Heart left ventricle (tissue), 16 donors: ENCODE measurements at places on chromosomes 5 and 9. TPM values are rescaled to one million over a fixed set of nuclear protein-coding genes. Genes with fewer than 3 reads are reported as not detected.

GRCh38 chr9:76358628-76359280 lies 35.5 kb downstream of the RFK start:
- no peak for DNase-seq

GRCh38 chr5:157295247-157295646 lies 29.3 kb downstream of the CYFIP2 start:
- DNase-seq = no peak

DNA sequence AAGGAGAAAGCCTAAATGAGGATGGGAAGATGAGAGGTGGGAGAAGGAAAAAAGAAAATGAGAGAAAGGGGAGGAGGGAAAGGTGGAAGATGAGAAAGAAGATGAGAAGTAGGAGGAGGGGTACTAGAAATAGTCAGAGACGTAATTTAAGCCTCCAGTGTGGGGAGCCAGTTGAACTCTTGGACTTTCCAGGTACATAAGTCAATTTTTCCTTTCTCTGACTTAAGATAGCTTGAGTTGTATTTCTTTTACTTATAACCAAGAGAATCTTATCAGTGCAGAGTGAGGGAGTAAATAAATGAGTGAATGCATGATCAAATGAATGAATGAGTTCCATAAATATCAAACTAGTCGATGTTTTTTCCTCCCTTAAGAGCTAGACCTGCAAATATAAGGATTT lies 21.5 kb upstream of the WHRN start:
- no peak for DNase-seq

DNA sequence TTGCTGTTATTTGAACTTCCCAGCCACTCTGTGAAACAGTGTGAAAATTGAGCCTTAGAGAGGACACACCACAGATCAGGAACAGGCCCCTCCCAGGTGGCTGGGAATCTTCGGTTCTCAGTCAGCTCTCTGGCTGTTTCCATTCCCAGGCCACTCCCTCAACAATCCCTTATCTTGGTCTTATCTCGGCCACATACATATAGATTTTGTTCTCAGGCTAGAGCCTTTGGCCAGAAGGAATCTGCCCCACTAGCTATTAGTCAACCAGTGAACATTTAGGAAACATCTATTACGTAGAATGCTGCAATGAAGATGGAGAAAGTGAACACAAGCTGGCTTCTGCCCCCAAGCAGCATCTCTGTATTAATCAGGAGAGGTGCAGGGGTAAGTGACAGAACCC lies 21.0 kb upstream of the WWC1 start:
- DNase-seq = no peak

DNA sequence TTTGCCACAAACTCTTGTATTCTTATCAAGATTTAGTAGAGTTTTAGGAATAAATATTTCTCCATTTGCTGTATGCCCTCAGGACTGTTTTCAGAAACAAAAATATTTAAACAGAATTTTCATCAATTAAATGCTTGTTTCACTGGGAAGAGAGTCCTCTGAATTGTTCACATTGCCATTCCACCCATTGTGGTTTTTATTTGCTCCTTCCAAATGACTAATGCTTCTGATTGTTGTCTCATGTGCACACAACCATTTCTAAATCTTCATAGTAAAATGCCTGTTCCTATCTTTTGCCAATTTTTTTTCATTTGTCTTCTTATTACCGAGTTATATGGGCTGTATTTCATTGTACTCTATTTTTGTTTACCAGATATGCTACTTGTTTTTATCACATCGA lies 10.6 kb downstream of the MARCOL start:
- DNase-seq = no peak

Gene NLN
- 5.3 TPM for total RNA-seq
